IMR-90 (cell line): ENCODE measurements at places on chromosomes 2 and 18.

DNA sequence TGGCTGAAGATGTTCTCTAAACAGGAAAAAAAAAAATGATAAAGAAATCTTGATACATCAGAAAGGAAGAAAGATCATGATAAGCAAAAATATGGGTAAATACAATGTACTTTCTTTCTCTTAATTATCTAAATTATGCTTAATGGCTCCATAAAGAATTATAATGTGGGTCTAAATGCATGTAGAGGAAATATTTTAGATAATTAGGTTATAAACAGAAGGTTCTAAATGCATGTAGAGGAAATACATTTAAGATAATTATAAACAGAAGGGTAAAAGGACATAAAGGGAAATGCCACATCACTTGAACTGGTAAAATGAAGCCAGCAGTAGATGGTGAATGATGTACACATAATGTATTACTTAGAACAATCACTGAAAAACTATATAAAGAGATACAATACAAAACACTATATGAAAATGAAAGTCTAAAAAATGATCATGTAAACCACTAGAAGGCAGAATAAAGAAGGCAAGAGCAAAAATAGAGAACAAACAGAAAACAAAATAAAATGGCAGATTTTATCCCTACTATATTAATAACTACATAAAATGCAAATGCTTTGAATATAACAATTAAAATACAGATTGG is 308.4 kb upstream of the CDH2 start:
- no peak for DNase-seq

DNA sequence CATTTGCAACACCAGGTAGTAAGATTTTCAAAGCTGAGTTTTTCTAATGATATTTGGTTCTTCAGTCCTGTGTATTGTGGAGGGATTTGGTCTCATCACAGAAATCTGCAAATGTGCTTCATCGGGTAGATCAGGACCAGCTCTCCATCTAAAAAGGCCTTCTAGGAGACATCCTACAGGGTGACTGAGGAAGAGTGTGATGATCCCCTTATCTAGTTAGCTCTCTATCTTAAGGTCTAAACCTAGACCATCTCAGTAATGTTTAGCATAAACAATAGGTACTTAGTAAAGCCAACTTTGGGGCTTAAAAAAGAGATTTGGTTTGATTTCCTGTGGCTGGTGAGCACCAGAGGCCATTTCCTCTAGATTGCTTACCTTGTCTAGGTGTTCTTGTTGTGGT is 145.2 kb downstream of the PRPF40A start:
- DNase-seq = no peak

- DNase-seq = no peak
Observed at GRCh38 chr2:58680755-58681310, 439.7 kb upstream of the FANCL start.

- no peak for DNase-seq
Observed at GRCh38 chr2:31070339-31071125, 67.7 kb downstream of the GALNT14 start.

GRCh38 chr18:52691841-52692240 is 351.8 kb downstream of the DCC start:
- DNase-seq = no peak

DNA sequence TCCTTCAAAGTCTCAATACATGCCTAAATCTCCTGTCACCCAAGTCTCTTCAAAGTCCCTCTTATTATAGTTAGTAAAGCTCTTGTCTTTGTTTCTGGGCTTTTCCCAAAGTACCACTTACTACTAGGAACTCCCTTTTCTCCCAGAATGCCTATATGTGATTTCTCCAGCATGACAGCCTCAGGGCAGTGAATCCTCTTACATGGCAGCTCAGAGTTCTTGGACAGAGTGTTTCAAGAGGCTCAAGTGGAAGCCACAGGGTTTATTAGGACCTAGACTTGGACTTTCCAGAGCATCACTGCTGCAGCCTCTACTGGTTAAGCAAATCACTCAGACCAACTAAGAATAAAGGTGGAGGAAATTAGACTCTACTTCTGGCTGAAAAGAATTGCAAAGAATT is 98.9 kb downstream of the CSRNP3 start:
- no peak for DNase-seq

DNA sequence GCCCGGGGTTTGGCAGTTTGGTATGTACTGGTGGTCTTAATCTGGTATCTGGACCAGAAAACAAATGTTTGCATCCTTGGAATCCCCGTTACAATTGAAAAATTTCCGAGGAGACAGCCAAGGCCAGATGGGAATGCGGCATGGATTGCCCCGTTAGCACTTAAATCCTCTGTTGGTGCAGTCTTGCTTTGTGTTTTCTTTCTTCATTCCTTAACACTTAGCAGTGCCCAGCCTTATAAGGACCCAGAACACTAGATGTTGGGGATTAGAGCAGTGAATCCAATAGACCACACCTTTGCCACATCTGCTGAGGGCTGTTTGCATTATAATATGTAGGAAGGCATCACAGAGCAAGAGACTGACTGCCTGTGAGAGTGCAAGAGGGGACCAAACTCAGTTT is 12.8 kb upstream of the ZNF532 start:
- no peak for DNase-seq

GRCh38 chr2:239186516-239187357 is 214.1 kb downstream of the HDAC4 start:
- DNase-seq = no peak

DNA sequence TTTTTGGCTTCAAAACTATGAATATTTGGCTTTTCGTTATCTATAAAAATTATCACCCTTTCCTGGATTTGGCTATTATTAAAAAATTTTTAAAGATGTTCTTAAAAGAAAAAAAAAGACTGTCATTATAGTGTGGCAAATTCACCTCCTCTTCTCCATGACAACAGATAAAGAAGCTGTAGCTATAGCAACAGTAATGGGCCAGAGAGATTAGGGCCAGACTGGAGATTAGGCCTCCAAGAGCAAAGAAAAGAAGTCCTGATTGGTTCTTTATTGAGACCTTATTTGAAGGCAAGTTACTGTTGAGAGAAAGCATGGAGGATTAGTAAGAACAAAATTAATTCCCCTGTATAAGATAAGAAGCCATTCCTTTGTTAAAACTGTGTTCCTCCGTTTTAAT is 812.5 kb downstream of the DCC start:
- DNase-seq = no peak

DNA sequence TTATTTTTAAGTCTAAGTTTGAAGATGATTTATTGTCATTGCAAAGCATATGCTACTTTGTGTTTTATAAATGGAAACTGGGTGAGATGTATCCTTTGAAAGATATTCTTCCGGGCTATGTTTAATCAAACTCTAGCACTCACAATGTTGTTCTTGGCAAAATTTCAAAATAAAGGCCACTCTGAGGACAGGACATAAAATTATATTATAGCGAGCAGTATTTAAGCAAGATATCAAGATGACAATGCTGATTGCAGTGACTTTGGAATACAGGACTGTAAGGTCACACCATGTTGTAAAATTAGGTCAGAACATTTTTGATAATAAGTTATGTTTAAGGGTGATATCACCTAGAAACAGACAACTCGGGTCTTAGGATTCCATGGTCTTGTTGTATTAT is 14.2 kb downstream of the RPRM start:
- no peak for DNase-seq

DNA sequence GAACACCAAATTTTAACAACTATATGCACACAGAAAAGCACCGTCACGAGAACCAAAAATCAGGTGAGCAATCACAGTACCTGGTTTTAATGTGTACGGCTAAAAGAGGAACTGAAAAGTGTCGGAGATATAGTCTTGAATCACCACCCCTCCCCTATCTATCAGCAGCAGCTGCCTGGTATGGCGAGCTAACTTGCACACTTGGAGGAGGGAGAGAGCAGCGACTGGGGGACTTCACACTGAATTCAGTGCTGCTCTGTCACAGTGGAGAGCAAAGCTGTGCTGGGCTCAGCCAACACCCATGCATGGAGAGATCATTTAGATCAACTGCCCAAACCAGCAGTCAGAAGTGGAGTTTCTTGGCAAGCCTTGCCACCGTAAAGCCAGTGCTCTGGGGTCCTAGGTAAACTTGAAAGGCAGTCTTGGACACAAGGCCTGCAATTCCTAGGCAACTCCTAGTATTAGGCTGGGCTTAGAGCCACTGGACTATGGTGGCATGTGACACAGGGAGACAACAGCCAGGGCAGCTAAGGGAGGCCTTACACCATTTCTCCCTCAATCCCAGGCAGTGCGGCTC is 89.2 kb upstream of the CD226 start:
- DNase-seq = no peak

DNA sequence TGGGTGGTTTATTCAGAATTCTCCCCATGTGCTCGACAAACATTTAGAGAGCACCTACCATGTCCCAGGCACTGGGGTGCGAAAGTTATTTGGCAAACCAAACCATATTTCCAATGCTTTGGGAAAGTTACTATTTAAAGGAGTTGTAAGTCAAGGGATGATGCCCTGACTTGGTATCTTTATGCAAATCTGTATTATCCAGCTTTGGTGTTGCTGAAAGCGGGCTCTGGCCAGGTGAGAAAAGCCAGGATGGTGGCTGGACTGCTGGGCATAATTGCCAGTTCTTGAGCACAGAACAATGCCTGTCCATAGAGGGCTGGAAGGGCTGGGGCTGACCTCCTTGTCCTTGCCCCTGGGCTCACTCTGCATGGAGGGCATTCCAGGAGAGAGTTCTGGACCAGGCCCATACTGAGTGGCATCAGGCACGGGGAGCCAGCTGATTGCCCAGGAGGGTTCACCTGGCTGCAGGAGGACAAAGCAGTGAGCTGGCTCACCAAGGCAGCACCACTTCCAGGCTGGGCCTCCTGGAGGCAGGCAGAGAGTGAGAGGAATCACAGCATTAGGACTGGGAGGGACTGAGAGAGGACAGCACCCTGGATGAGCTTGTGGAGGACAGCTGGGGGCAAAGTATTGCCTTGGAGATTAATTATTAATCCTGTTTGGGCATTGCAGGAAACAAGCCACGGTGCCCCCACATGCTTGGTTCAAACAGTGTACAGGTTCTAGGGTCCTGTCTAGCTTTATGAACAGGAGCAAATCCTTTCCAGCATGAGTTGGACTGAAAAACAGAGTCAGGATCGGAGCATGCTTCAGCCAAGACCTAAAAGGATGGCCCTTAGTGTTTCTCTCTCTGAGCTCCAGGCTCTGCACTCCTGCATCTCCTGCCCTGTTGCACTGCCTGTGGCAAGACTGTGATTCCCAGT is 7.1 kb downstream of the KHK start:
- no peak for DNase-seq

- DNase-seq = no peak
Observed at GRCh38 chr2:197131558-197131855, 179.1 kb downstream of the ANKRD44 start.

- DNase-seq = no peak
Observed at GRCh38 chr18:48472610-48473009, 63.4 kb upstream of the ZBTB7C start.

GRCh38 chr18:79195716-79196683 is 126.8 kb downstream of the ATP9B start:
- DNase-seq = no peak

GRCh38 chr2:47179388-47179787 is 24.3 kb upstream of the STPG4 start:
- DNase-seq = no peak

- peak; percentile 29 for DNase-seq
Observed at GRCh38 chr2:96541398-96542152, 5.0 kb downstream of the ARID5A start.

DNA sequence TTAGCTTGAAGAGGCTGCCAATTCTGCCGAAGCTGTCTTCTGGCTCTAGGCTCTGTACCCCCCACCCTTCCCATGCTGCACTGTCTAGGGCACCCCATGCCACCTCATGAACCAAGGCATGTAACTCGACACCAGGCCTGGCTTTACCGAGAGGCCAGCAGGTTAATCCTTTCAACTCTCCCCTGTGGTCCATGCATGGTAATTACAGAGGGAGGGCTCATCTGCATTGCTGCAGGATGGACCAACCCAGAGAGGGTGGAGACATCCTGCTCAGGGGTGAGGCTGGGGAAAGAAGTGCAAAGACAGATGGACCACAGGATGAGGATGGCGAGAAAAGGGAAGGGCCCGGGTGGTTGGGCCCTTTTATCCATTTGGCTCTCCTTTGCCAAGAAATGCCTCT is 65.8 kb downstream of the KCTD1 start:
- DNase-seq = no peak
